NCI-H1694 (cell line): ENCODE measurements at places on chromosomes 5 and 9.

DNA sequence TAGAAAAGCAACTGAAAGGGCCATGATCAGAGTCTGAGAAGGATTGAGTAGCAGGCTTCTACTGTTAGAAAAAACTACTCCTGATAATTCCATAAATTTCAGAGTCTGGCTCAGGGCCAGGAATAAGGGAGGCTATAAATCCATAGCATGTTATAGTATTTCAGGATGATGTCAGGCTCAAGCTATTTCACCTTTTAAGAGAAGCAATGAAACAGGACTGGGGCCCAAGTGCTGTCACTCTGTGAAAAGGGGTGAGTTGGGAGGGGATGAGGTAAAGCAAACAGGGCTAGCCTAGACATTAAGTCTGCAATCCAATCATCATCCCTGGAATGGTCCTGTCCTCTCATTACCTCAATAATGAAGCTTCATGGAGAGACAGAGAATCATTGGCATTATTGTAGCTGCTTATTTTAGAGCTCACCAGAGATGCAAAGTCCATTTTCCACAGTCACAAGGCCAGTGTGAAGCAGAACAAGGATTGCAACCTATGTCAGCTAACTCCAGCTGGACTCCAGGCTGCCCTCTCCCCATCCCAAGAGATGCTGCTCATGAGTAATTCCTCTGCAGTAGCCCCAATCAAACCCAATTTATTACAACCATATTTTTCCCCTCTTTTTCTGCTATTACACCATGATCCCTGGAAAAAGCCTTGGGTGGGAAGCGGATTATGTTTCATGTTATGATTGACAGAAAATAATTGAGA is 56.0 kb downstream of the PAPPA start:
- DNase-seq, result no peak

- no peak for DNase-seq
Observed at GRCh38 chr9:76528642-76529190, 69.7 kb downstream of the GCNT1 start.

GRCh38 chr5:177509381-177509951 is at the start of gene DOK3:
TSS of gene DOK3 (minus strand) at chr5:177509826. CDS start at chr5:177509540, 286 bp downstream.
- DNase-seq, result no peak

GRCh38 chr9:126842977-126843799 is 17.3 kb upstream of the ZBTB34 start:
- no peak for DNase-seq

DNA sequence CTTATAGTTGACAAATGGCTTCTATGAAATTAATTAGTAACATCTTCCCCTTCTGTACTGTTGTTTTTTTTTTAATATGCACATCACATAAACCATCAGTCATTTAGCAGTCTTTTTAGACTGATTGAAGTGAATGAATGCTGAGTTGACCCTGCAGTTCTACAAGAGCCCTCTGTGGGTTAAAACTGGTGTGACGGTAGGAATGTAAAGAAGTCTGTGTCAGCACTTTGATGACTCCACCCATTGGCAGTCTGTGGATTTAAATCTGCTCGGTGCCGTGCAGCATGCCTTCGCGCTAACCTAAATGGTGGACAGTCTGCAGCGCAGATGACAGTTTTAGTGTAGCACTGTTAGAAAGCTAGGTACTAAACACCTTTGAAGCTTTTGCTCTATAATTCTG is 3.1 kb downstream of the GTF3C4 start:
- DNase-seq, result no peak

DNA sequence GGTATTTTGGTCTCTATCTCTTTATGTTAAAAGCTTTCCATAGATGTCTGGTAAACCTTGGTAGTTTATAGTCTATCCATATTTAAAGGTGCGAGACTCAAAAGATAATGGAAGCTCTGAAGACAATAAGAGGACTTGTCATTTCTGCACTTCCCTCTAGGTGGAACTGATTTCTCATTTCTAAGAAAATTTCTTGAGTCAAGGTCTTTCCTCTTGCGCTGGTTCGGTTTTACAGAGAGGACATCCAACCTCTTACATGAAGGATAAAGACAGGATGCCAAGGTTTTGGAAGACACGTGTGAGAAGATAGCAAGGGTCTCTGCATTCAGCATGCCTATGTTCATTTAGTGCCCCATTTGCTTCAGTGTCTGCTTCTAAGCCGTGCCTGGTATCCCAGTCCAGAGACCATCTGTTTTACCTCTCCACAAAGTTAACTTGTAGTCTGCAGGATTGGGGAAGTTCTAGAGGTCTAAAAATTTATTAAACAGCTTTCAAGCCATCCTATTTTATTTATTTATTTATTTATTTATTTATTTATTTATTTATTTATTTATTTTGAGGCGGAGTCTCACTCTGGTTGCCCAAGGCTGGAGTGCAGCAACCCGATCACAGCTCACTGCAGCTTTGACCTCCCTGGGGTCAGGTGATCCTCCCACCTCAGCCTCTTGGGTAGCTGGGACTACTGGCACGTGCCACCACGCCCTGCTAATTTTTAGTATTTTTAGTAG is 41.6 kb downstream of the KIAA1191 start:
- no peak for DNase-seq

- no peak for DNase-seq
Observed at GRCh38 chr5:137126829-137127228, 372.3 kb downstream of the SPOCK1 start.

DNA sequence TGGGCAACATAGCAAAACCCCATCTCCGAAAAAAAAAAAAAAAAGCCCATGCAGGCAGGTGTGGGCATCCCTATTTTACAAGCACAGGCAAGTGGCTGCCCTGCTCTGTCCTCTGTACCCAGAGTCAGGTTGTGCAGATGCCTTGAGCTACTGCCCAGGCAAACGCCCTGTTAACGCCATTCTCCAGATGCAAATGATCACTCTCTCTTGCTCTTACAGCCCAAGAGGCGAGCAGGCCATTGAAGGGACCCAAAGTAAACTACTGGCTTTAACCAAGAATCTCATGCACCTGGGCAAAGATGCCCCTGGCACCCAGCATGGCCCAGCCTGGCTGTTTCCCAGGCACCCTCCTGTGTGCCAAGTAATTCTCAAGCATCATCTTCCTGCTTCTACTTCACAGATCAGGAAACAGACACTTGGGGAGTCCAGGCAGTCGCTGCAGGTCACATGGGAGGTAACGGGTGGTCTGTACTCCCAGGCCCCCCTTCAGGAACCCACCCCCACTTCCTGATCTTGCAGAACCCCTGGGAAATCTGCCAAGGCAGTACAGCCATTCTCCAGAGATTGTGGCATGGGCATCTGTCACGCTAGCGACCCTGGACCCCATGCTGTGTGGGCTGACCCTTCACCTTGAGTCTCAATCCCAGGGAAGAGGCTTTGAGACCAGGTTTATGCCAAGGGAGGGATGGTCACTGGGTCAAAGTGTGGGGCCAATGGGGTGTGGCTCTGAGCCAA is 14.2 kb downstream of the EEIG1 start:
- no peak for DNase-seq

DNA sequence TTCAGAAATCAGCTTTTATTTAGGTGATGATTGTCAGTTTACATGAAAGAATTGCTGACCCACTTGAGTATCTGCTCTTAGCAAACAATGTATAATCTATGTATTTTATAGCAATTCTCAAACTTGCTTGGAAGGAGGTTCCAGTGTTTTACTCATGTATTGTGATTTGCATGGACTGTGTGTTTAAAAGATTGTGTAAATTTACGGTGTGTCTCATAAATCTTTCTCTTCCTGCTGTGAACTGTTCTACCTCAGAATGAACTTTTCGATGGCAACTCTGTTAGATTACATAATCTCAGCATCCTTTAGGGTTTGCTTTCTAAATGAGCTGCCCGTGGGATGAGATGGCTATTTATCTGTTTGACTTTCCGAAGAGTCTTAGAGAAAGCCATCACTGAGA is 122.5 kb downstream of the MEF2C start:
- DNase-seq, result no peak

DNA sequence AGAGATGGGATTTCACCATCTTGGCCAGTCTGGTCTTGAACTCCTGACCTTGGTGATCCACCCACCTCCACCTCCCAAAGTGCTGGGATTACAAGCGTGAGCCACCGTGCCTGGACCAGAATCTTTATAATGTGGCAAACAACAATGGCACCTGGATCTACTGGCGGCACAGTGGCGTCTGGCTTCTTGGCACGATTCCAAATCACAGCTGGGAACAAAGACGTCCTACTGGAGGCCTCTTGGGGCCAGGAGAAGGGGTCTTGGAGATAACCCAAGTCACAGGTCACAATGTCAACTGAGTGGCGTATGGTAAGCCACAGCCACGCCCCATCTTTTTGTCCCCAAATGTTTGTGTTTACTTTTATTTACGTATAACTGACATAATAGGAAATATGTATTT is 77.8 kb upstream of the RAPGEF1 start:
- DNase-seq, result peak; percentile 34

DNA sequence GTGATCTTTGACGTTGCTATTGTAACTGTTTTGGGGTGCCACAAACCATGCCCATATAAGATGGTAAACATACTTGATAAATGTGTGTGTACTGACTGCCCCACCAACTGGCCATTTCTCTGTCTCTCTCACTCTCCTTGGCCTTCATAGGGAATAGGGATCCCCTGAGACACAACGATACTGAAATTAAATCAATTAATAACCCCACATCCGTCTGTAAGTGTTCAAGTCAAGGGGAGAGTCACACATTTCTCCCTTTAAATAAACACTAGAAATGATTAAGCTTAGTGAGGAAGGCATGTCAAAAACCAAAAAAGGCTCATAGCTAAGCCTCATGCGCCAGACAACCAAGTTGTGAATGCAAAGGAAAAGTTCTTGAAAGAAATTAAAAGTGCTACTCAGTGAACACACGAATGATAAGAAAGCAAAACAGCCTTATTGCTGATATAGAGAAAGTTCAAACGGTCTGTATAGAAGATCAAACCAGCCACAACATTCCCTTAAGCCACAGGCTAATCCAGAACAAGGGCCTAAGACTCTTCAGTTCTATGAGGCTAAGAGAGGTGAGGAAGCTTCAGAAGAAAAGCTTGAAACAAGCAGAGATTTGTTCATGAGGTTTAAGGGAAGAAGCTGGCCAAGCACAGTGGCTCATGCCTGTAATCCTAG is 111.1 kb downstream of the UGCG start:
- DNase-seq, result no peak

DNA sequence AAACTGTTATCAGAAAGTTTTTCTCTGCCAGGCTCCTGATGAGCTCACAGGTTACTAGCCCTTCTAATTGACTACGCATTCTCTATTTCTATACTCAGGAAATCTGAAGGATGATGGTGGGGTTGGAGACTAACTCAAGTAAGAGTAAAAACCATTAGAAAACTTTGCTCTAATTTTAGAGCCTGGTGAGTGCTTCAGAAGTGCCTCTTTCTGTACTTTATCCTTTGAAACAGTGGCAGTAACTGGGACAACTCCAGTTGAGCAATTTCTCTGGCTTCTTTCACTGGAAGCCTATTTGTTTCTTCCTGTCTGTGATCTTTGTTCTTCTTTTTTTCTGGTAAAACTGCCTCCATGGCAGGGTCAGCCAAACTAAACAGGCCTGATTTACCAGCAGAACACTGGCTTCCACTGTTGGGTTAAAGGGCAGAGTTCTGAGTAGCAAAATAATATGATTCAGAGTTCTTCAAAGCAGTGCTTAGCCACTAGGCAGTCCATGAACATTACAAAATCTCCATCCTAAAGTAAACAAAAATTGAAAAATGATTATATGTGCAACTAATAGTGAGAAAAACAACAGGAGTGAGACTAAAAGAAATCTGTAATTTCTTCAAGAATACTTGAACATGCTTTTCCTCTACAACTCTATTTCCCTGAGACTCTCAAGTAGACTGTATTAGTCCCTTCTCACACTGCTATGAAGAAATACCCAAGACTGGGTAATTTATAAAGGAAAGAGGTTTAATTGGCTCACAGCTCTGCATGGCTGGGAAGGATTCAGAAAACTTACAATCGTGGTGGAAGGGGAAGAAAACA is 79.8 kb downstream of the MROH2B start:
- no peak for DNase-seq

GRCh38 chr9:116100711-116101121 is 52.9 kb upstream of the PAPPA start:
- DNase-seq, result no peak

DNA sequence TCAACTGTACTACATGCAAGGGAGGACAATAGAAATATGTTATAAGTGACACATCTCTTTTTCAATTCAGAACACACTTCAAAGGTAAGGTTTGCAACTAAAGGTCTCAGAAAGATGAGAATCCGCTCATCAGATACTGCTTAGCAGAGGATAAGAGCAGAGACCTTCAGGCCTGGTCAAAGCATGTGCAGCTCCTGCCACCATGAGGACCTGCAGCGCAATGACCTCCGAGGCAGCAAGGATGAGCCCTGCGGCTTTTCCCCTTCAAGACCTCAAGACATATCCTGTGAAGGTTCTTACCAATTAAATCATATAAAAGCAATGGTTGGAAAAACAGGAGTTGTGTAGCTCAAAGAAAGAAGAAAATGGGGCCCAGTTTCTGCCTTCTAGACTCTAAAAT is 135.8 kb downstream of the TRIM36 start:
- DNase-seq, result no peak

DNA sequence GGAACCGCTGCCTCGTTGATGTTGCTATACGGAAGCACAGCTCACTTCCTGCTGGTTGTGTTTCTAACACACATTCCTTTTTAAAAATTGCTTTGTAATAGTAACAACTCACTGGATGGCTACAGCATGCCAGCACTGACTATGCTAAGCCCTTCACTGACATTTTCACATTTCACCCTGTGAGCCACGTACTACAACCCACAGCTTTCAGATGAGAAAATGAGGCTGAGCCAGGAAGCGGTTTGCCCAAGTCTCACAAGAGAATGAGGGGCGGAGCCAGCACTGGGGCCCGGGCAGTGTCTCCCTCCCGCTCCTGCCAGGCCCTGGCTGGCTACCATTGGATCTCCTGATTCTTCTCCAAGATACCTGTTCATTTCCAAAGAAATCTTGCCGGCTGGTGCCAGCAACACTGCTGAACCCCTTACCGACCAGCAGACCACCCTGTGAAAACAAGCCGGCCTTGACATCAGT is 38.3 kb downstream of the FAM78A start:
- DNase-seq, result no peak
